ENCODE measurements at places on chromosomes 13 and 19. TPM values are rescaled to one million over a fixed set of nuclear protein-coding genes. Genes with fewer than 3 reads are reported as not detected.
A peak's percentile ranks its signal among the peaks of the same experiment; 100 is the strongest.

- no peak for DNase-seq
These were observed 6.3 kb upstream of the CEACAM19 start for GRCh38 chr19:44664976-44665375.

- no peak for DNase-seq
These were observed 477.5 kb downstream of the SLITRK6 start for GRCh38 chr13:85321734-85322133.

DNA sequence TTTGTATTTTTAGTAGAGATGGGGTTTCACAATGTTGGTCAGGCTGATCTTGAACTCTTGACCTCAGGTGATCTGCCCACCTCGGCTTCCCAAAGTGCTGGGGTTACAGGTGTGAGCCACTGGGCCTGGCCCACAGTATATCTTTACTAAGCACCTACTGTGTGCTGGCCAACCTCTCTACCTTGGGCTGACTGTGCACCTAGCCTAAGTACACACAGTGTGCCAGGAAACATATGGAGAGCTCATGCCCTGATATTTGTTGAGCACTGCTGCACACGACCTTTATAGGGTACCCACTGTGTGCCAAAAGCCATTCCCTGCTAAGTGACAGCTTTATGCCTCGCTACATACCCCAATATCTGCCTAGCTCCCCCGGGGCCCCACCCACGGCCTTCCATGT is 6.3 kb upstream of the ARHGAP45 start:
- no peak for DNase-seq

- no peak for DNase-seq
These were observed 9.0 kb downstream of the CHAMP1 start for GRCh38 chr13:114323349-114323748.

GRCh38 chr13:88248393-88248792 is 577.2 kb downstream of the SLITRK5 start:
- no peak for DNase-seq

DNA sequence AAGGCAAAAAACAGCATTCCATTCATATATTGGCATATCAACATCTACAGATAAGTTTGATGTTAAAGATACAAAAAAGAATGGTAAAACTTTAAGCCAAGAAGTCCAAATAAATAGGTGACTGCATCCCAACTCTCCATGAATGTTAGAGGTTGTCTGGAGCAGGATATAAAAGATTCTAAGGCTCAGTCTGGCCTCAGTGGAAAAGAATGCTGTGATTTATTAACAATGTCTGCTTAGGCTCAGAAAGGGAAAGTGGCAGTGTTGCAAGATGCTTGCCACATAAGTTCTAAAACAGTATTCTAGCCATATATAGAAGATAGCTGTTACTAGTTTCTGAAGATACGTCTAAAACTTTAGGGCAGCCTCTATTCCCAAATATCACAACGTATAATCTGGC is 179.8 kb upstream of the NBEA start:
- DNase-seq: no peak

GRCh38 chr19:17370026-17370587 is 7.0 kb downstream of the PLVAP start:
- no peak for DNase-seq

DNA sequence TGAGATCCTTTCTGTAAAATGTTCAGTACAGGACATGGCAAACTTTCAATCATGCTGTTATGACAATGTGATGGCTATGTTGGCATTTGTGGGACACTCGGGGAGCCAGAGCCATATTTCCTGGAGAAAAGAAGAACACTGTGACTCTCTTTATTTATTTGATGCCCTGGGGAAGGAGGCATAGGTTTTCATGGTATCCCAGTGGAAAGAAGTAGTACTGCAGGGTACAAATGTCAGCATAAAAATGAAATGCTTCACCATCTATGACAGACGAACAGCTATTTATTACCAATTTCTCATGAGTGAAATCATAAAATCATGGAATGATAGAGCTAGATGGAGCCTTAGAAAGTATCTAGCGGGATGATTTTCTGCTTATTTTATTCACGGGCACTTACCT is 217.1 kb downstream of the COL4A1 start:
- no peak for DNase-seq

DNA sequence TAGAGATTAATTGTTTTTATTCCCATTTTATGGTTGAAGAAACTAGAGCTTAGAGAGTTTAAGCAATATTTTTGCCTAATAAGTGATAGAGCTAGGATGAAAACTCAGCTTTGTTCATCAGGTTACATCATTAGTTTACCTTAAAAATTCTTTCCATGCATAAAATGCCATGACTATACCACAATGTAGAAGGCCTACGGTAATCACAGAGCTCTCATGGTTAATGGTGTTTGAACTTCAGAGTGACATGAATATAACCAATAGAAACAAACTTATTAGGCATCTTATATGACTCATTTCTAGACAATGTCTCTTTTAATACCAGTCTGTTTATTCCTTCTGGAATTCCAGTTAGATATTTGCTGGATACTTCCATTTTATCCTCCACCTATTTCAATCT is 78.5 kb downstream of the FGF9 start:
- no peak for DNase-seq

GRCh38 chr19:17125062-17125727 is 49.6 kb downstream of the MYO9B start:
- no peak for DNase-seq

DNA sequence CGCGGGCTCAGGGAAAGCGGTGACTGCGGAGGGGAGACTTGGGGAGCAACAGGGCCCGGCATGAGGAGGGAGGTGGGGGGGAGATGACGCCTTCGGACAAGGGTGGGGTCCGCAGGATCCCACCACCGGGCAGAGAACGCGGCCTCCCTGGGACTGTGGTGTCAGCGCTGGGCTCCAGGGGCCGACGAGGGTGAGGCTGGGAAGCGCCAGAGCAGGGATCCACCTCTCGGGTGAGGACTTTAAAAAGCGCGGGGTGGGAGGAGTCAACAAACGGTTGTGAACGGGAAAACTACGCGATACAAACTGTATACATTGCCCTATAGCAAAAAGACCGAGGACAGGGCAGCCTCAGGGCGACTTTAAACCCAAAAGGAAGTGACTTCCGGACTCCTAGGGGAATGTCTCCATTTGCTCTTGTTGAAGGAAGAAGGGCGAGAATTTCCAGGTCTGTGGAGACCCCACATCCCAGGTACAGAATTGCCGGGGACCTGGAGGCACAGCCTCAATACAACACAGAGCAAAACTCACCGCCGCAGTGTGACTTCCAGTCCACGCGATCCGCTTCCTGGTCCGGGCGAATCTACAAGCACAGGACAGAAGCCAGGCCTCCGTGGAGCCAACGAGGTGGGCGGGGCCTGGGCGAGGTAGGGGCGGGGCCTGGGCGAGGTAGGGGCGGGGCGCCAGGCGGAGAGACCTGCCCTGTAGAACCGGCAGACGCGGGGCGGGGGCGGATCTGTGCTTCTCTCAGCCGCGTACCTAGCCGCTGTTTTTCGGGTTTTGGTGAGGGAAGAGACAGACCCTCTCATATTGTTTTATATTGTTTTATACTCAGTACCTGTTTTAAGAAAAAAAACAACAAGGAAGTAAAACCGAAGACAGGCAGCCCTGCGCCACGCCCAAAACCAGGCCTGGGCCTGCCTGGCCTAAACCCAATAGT is at the start of gene ZNF888:
Gene ZNF888, minus strand, starts transcription at position 588 of the 937 bp plus-strand sequence. CDS start 5,555 bp downstream, outside the sequence.
- DNase-seq: peak; percentile 92

DNA sequence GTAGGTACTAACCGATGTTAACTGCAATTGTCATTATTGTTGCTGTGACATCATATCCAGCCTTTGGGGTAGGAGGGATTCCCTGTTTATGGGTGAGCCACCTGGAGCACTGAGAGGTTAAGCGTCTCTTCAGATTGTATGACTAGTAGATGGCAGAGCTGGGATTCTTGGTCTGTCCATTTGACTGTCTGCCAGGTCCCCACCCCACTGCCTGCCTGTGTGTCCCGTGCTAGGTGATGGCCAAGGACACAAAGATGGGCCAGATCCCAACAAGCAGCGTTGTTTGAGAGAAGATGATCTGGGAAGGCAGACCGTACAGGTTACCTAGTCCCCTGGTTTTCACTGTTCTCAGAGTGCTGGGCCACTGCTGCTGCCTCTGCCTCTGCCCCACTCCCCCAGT is 16.6 kb downstream of the PPP2R1A start:
- no peak for DNase-seq

GRCh38 chr19:32945260-32945659 is 26.5 kb downstream of the CEP89 start:
- no peak for DNase-seq

C13orf42 gene
- total RNA-seq: not detected

RGL3 gene
- total RNA-seq: 35.0 TPM

GFY gene
- total RNA-seq: not detected

MBD3 gene
- 91.6 TPM for total RNA-seq

LILRA1 gene
- 0.26 TPM for total RNA-seq

KLK8 gene
- total RNA-seq: not detected

KLHL1 gene
- not detected for total RNA-seq

PGLYRP1 gene
- total RNA-seq: not detected

DGKH gene
- total RNA-seq: 4.7 TPM

STX10 gene
- 54.2 TPM for total RNA-seq

MCF2L gene
- 74.8 TPM for total RNA-seq

ZNF628 gene
- 3.4 TPM for total RNA-seq

TRAPPC2B gene
- total RNA-seq: 2.6 TPM

CD22 gene
- 0.52 TPM for total RNA-seq

CEACAM4 gene
- total RNA-seq: not detected

ZNF570 gene
- 0.99 TPM for total RNA-seq

Measured in body of pancreas (tissue), 4 donors.